Activated T-helper 2 cell treated with anti-CD3 and anti-CD28 coated beads, Interferon-gamma antibody, Interleukin-2, Interleukin-4, amounts not matched to agents 10 μg/mL and 5 μg/mL and 100 μg/mL, durations not matched to agents 14 hours and 24 hours and 36 hours (primary cell): ENCODE measurements at places on chromosomes 5 and 9. TPM values are rescaled to one million over a fixed set of nuclear protein-coding genes. Genes with fewer than 3 reads are reported as not detected.
A peak's percentile ranks its signal among the peaks of the same experiment; 100 is the strongest.

The SLC2A8 gene
- total RNA-seq = 9.8 and 10.7 TPM in 2 replicates

The DOCK2 gene
- total RNA-seq = 217 and 246 TPM in 2 replicates

GRCh38 chr9:36961051-36961450 lies 73.0 kb downstream of the PAX5 start:
- peaks cover 11% of the 10 kb centered on the region for H3K27me3 ChIP-seq
- H3K36me3 ChIP-seq = no peaks in the 10 kb centered on the region
- no peak overlapping the region for H3K4me3 ChIP-seq
- H3K27ac ChIP-seq = no peak overlapping the region
- DNase-seq = no peak
- no peaks in the 10 kb centered on the region for H3K4me1 ChIP-seq

The DNAI1 gene
- total RNA-seq = not detected in 2 replicates

DNA sequence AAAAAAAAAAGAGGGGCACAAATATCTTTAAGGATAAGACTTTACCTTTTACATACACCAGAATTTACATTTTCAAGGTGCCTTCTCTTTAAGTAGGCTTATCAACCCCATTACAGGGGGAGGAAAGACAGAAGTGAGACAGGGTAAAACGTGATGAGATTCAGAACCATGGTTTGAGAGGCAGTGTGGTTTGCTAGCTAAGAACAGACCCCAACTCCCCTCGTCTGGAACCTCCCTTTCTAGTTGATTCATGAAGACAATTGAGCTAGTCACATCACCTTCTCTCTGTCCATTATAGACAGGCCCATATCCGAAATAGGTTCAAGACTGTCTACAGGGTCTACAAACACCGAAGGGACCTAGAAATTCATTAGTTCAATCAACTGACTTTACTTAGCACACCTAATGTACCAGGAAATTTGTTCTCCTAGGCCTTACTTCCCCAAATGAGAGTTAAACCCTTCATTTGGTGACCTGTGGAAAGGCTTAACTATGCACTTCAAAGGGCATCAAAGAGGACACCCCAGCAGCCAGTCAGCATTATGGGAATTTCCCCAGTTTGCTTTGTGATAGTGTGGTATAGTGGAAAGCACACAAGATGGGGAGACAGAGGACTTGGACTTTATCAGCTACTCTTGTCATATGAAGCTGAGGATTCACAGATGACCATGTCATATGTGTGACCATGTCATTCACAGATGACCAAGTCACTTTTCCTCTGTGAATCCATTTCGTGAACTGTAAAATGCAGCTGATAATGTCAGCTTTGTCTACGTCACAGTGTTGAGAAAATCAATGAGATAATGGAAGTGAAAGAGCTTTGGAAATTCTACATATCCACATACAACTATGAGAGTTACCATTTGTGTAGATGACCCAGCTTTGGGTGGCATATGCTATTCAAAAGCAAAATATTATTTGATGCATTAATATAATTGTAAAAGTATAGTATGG lies 40.2 kb upstream of the CYFIP2 start:
- no peak for DNase-seq
- peaks cover 91% of the 10 kb centered on the region for H3K36me3 ChIP-seq
- no peaks in the 10 kb centered on the region for H3K27me3 ChIP-seq
- H3K4me3 ChIP-seq = peak overlapping the region; percentile 60
- H3K27ac ChIP-seq = peak overlapping the region; percentile 89
- H3K4me1 ChIP-seq = peaks cover 46% of the 10 kb centered on the region

- no peak overlapping the region for H3K4me3 ChIP-seq
- H3K27ac ChIP-seq = no peak overlapping the region
- H3K4me1 ChIP-seq = no peaks in the 10 kb centered on the region
- no peak for DNase-seq
These were observed 128.7 kb downstream of the CEP120 start for GRCh38 chr5:123294544-123294943.

GRCh38 chr5:18052569-18052968 lies 418.3 kb downstream of the TAF11L14 start:
- DNase-seq = no peak
- H3K27me3 ChIP-seq = no peaks in the 10 kb centered on the region
- H3K36me3 ChIP-seq = no peaks in the 10 kb centered on the region
- no peak overlapping the region for H3K4me3 ChIP-seq
- H3K27ac ChIP-seq = no peak overlapping the region
- H3K4me1 ChIP-seq = no peaks in the 10 kb centered on the region

The CDX1 gene
- total RNA-seq = not detected in 2 replicates

The F2R gene
- 2.8 and 3.3 TPM in 2 replicates for total RNA-seq

- no peaks in the 10 kb centered on the region for H3K27me3 ChIP-seq
- no peak overlapping the region for H3K27ac ChIP-seq
- no peak overlapping the region for H3K4me3 ChIP-seq
These were observed 914.2 kb upstream of the CDH6 start for GRCh38 chr5:30279237-30279636.
